ENCODE measurements at places on chromosomes 12 and 14. TPM values are rescaled to one million over a fixed set of nuclear protein-coding genes. Genes with fewer than 3 reads are reported as not detected.

GRCh38 chr12:56128670-56129205 is 671 bp downstream of the ESYT1 start:
- DNase-seq = no peak

- no peak for DNase-seq
Observed at GRCh38 chr12:110538869-110539622, 36.9 kb downstream of the RAD9B start.

DNA sequence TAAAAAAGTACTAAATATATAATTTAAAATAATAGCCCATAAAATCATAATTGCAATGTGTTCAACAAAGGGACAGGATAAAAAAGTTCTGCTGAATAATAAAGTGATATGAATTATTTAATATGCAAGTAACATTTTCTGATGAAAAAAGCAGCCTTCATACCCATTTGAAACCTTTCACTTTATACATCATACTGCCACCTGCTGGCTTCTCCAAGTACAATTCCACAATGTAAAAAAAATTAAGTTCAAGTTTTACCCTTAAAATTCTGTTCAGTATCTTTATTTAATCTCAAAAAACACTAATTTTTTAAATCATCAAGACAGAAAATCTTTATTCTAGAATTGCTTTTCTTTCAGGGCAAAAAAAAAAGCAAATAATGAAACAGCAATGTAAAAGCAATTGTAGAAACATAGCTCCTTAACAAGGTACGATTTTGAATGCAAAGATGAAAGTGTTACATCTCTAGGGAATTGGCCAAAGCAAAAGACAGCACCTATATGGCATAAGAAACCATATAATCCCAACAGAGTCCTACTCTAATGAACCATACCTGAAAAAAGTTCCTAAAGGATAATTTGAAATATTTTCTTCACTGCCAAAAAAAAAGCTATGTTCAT is 15.0 kb downstream of the MDM1 start:
- no peak for DNase-seq

DNA sequence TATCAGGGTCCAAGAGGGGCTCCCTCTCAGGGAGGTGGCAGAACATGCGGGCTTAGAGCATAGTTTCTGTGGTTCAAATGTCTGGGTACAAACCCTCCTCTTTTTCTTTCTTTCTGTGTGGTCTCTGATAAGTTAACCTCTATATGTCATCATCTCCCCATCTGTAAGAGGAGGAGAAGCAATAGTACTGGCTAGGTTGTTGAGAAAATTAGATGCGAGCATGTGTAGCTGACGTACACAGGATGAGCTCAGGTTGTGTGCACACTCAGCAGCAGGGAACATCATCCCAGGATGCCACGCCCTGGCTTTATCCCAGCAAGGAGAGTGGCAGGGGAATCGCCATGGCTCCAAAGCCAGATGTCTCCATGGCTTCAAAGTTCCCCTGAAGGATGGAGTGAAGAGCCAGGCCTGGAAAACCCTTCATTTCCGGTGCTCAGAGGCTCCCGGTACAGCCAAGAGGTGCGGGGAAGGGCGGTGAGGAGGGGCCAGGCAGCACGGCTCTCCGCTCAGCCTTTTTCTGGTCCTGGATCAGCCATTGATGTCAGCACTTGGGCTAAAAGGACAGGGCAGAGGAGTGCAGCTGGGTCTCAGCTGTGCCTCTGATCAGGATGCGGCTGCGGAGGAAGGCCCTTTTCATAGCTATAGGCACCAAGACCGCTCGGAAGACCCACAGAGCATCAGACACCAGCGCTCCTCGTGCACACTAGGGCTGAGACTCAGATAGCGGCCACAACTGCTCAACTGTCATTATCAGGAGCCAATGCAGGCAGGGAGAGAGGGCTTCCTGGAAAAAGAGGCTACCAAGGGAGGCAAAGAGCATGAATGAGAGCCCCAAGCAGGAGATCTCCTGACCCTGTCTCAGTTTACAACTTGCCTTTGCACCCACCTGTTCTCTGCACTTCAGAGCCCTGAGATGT is 41.5 kb downstream of the ARL6IP4 start:
- no peak for DNase-seq

DNA sequence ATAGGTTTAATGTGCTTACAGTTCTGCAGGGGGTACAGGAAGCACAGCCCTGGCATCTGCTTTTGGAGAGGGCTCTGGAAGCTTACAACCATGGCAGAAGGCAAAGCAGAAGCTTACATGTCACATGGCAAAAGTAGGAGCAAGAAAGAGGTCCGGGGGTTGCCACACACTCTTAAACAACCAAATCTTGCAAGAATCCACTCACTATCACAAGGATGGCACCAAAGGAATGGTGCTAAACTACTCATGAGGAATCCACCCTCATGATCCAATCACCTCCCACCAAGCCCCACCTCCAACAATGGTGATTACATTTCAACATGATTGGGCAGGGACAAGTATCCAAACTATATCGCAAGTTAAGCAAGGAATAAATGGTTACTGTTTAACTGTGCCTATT is 255.8 kb upstream of the AVPR1A start:
- no peak for DNase-seq

DNA sequence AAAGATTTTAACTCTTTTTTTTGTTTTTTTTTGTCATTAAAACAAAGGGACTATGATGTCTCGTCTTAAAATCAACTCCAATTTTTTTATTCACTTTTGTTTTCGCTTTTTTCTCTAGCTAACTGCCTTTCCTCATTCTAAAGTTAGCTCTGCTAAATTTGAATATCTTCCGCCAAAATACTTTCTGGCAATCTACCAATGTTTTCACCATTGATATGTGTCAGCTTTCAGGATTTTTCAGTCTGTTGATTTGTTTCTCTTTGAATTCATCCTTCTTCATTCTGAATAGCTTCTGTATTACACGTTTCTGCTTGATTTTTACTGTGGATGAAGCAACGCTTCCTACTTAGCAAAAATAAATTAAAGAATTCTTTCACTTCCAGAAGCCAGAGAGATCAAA is 38.7 kb upstream of the NOVA1 start:
- DNase-seq = no peak

GRCh38 chr12:6171409-6172015 is 28.7 kb upstream of the CD9 start:
- DNase-seq = no peak

DNA sequence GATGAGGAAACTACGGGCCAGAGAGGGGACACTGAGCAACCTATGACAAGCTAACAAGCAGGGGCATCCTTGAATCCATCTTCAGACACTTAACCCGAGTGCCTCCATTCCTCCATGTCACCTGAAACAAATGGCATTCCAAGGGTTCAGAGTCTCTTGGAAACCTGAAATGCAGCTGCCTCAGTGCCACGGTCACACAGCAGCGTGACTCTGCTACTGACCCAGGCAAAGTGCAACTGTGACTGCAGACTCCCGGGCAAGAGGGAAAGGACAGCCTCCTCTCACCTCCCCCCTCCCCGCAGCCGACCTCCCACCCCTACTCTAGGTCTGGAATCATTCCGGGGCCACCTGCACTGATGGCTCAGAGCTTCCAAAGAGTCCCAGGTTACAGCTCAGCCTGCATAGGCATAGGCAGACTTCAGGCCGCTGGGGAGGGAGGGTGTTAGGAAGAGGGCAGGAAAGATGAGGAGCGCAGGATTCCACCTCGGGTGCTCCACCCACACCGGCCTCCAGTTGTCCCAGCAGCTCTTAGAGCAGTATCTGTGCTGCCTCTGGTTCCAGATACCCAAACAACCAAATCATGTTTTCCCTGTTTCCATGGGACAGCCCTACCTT is 53.2 kb downstream of the KCNK10 start:
- no peak for DNase-seq

- no peak for DNase-seq
Observed at GRCh38 chr12:104736307-104736706, 221.8 kb downstream of the SLC41A2 start.

- DNase-seq = no peak
Observed at GRCh38 chr12:75587340-75588106, 76.1 kb upstream of the KRR1 start.

DNA sequence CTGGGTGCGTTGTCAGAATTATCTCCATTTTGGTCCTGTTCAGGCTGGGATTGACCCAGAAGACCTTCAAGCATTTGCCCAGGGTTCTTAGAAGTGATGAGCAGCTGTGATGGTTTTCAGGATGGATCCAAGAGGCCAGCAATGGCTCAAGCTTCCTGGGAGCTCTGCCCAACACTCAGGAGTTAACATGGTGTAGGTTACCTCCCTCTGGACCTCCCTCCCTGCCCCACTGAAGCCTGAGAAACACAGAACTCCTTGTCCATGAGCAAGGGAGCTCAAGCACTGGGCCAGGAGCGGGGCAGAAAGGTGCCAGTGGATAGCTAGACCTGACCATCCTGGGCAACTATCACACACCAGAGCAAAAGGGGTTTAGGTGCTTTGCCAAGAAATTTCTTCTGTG is 148.4 kb upstream of the FKBP4 start:
- DNase-seq = no peak

- DNase-seq = peak; percentile 69
Observed at GRCh38 chr12:62659453-62660295, 193.0 kb downstream of the MON2 start.

DNA sequence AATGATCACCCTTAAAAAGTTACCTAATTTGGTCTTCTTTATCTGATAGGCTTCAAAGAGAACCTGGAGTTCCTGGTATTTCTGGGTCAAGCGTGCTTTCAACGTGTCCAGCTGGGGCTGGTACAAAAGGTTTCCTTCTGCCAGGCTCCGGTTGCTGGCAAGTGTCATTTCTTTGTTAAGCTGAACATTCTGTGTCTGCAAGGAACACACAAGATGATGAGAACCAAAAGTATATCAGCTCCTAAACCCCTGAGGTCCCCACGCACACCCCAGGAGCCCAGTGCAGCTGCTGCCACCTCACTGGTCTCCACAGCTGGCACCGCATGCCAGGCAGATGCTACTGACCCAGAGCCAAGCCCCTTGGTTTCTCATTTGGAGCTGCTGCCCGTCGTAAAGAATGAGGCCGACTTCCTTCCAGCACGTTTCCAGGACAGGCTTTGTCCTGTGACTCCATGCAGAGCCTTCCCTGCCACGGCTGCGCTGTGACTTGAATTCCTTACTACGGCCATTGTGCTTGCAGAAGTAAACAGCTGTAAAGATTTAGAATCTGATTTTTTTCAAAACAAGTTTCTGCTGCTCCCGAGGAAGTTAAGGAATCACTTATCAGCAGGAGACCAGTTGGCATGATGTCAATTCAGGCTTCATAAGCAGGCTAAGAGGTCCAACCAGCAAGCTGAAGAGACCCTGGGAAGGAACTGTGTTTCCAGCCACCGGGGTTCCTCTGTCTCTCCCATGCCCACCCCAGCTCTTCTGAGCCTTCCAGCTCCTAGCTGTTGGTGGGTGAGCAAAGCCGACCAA is 24.9 kb downstream of the VPS37B start:
- no peak for DNase-seq

GRCh38 chr12:57031138-57031725 is 14.9 kb upstream of the TAC3 start:
- DNase-seq = no peak

DNA sequence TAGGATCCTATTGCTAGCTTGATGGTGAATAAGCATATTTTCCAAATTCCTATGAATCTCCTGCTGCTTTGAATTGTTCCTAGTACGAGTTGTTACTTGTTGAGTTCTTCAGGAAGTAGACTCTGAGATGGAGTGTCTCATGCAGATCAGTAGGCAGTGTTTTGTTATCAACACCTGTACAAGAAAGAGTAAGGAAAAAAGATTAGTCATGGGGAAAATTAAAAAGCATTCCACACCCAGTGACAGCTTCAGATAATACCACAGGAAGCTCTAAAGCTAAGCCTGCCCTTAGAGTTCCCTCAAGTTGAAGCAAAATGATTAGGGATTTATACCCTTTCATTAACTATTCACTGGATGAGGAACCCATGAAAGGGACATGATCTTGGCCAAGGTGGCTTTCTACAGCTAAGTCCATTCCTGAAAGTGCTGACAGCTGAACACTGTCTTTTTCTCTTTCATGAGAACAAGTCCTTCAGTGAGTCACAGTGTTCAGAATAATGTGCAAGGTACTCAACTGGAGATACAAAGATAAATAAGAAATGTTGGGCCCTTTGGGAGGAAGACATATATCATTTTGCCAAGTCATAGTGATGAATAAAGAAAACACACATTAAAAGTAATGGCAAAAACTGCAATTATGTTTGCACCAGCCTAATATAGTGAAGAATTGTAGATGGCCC is 49.1 kb downstream of the CCER1 start:
- no peak for DNase-seq

- DNase-seq = no peak
Observed at GRCh38 chr14:21894003-21894897, 220.6 kb upstream of the OR4E1 start.

DNA sequence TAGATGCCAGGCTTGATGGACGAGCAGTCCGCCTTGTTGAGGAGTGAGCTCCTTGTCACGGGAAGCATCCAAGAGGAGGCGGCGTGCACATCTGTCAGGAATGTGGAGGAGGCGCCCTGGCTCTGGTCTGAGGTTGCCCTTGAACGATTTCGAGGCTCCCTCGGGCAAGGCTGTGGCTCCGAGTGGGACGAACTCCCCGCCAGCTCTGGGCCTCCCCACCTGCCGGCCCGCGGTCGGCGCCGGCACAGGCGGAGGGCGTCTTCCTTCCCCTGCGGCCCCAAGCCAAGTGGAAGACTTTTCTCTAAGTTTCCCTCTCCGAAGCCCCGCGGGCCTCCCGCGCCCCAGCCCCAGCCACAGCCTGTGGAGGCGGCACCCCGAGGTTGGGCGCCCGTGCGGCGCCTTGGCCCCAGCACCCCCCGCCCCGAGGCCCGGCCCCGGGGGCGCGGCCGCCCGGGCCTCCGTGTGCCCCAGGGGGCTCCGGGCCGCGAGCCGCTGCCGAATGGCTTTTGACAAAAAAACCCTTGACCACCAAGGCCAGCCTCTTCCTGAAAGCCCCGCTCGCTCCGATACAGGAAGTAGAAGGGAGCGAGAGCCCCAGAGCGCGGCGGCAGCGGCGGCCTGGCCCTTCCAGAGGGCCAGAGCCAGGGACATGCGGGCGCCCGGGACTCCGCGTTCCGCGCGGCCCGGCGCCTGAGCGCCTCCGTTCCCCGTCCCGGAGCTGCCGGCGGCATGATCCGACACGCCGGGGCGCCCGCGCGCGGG is at the start of gene RIN3:
Gene RIN3 (plus strand): TSS at position 578 of the 762 bp plus-strand sequence. CDS start 152 bp downstream, at position 730.
- DNase-seq = no peak

DNA sequence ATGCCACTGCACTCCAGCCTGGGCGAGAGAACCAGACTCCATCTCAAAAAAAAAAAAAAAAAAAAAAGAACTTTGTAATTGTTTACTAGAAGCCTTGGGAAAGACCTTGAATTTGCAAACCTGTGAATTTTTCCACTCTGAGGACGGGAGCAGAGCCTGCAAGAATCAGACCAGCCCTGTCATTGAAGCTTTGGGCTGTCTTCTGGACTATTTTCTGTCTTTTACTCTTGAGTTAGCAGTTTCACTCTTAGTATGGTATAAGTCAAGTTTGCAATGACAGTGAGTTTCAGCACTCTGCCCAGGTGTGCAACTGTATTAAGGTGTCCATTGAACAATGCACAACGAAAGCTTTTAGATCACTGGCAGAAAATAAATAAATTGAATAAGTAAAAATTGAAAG is 81.4 kb upstream of the KRAS start:
- DNase-seq = no peak

Gene TMEM30B
- 7.6 TPM for total RNA-seq

Gene SAMD4A
- 31.2 TPM for total RNA-seq

Gene GLIPR1
- 15.0 TPM for total RNA-seq

Gene KRT79
- total RNA-seq = 0.10 TPM

Gene CD27
- 0.50 TPM for total RNA-seq

Gene TAS2R50
- total RNA-seq = 3.9 TPM

Gene TAS2R19
- total RNA-seq = 15.9 TPM

Gene AMN
- 0.20 TPM for total RNA-seq

Gene ATF7
- 20.4 TPM for total RNA-seq

Gene BCL2L14
- total RNA-seq = not detected

Gene FSCB
- 0.11 TPM for total RNA-seq

Data from spinal cord (tissue), 10 donors.